ENCODE measurements at places on chromosomes 1 and 21.
A peak's percentile ranks its signal among the peaks of the same experiment; 100 is the strongest.

DNA sequence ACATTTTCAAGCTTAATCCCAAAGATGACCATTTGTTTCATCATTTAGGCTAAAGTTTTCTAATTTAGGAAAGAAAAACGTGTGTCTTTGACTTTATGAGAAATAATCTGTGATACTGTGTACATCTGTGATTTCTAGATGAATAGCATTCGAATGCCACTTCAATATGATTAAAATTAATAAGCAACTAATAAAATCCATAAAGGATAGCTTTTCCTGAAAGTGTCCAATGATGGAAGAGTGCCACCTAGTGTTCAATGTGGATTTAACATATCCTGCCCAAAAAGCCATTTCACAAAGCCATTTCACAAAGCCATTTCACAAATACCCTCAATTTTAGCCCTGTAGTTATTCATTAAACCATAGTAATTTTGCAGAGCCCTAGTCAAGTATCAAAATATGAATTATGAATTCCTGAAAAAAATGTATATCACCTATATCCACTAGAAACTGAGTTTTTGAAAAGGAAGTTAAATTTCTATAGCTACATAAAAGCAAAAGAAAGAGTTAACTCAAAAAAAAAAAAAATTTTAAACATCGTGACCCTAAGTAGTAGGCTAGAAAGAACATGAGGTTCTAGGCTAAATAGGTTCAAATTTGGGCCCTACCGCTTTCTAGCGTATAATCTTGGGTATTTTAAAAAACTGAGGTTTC lies 19.1 kb downstream of the NME7 start:
- DNase-seq = peak; percentile 85

- DNase-seq = no peak
Observed at GRCh38 chr1:56511364-56511763, 68.0 kb downstream of the PLPP3 start.

GRCh38 chr1:53254011-53254640 lies 15.8 kb upstream of the MAGOH start:
- no peak for DNase-seq

GRCh38 chr1:107550358-107550757 lies 409.5 kb downstream of the NTNG1 start:
- no peak for DNase-seq

DNA sequence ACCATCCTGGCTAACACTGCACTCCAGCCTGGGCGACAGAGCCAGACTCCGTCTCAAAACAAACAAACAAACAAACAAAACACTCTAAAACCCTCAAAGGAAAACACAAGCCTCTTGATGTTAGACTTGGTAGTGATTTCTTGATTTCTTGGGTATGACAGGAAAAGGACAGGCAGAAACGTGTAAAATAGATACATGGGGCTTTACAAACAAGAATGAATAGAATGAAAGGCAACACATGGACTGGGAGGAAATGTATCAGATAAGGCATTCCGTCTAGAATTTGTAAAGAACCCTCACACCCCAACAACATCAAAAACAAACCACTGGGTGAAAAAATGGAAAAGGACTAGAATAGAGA lies 7.8 kb upstream of the PRXL2B start:
- DNase-seq = no peak

- DNase-seq = no peak
Observed at GRCh38 chr1:7648761-7649384, 122.2 kb upstream of the VAMP3 start.

DNA sequence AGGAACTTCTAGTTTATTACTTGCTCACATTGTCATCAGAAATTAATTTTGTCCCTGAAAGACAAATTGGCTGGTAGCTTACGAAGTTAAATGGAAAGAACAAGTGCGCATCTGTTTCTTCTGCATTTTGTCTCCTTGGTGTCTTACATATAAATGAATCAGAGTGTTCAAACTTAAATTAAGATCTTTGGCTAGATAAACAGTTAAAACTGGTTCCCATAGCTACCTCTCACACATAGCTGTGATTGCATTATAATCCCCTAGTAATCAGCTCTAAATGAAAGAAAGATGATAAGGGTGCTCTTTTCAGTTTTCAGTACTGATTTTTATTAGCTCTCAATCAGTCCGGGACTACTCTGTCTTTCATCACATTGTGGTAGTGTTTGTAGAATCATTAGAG lies 124.2 kb upstream of the LMO4 start:
- DNase-seq = peak; percentile 37

DNA sequence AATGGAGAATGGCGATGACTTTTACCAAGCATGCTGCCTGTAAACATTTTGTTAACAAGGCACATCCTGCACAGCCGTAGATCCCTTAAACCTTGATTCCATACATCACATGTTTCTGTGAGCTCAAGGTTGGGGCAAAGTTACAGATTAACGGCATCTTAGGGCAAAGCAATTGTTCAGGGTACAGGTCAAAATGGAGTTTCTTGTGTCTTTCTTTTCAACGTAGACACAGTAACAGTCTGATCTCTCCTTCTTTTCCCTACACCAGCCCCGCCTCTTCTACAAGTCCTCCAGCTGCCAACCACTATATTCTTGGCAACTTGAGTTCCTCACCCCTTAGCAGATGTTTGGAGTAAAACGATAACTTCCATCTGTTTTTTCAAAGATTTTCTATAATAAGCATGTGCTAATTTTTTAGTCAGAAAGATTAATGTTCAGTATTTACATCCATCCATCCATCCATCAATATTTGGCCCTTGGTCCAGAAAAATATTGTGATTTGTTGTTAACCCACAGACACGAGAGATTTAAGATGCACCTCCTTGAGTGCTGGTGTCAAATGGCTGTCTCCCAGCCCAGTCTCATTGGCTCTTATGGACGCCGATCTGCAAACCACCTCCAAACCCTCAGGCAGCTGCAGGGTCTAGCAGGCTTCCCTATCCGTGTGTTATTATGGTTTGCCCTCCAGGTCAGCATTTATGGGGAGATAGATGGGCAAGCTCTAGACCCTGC lies 3.8 kb downstream of the DNALI1 start:
- peak; percentile 23 for DNase-seq

Measured in NCI-H82 (cell line).